Epithelial cell of alveolus of lung (primary cell): ENCODE measurements at places on chromosomes 5 and 9. TPM values are rescaled to one million over a fixed set of nuclear protein-coding genes. Genes with fewer than 3 reads are reported as not detected.

SPINK4 gene
- not detected in 2 replicates for total RNA-seq

TAF11L5 gene
- total RNA-seq = not detected in 2 replicates

CNTFR gene
- 1.1 TPM in 1 of 2 replicates, not detected in the other for total RNA-seq

LHX3 gene
- not detected in 2 replicates for total RNA-seq

DAB2IP gene
- 9.3 and 17.2 TPM in 2 replicates for total RNA-seq

C9orf43 gene
- 0.52 TPM in 1 of 2 replicates, not detected in the other for total RNA-seq

FBXO10 gene
- 4.9 and 8.3 TPM in 2 replicates for total RNA-seq

CAMK4 gene
- 3.9 and 7.3 TPM in 2 replicates for total RNA-seq
